Activated T-helper 2 cell treated with anti-CD3 and anti-CD28 coated beads, Interferon-gamma antibody, Interleukin-2, Interleukin-4, amounts not matched to agents 10 μg/mL and 5 μg/mL and 100 μg/mL, durations not matched to agents 14 hours and 24 hours and 36 hours (primary cell): ENCODE measurements at places on chromosomes 1 and 21. TPM values are rescaled to one million over a fixed set of nuclear protein-coding genes. Genes with fewer than 3 reads are reported as not detected.

GRCh38 chr1:42731585-42731984 is 8.5 kb downstream of the CLDN19 start:
- DNase-seq, result no peak

Gene MAP3K6
- total RNA-seq, result 15.8 and 22.0 TPM in 2 replicates

DNA sequence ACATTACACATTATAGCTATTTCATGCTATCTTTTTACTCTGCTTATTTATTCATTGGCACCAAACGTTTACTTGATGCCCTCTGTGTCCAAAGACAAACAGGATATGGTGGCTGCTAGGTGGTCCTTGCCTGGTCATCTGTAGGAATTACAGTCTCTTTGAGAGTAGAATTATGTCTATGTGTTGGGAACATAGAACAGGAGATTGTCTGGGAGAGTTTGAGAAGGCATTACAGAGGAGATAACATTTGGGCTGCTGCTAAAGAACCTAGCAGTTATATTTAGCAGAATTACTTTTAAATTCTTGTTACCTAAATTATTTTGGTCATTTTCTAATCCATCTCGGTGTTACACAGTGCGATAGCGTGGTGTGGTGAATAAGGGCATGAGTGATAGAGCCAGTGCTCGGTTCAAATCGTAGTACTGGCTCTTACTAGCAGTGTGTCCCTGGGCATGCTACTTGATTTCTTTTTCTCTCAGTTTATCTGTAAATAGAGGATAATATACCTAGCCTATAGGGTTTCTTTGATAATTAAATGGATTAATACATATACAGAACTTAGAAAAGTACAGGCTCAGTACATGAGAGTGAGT is 20.5 kb downstream of the RRP15 start:
- no peak for DNase-seq

DNA sequence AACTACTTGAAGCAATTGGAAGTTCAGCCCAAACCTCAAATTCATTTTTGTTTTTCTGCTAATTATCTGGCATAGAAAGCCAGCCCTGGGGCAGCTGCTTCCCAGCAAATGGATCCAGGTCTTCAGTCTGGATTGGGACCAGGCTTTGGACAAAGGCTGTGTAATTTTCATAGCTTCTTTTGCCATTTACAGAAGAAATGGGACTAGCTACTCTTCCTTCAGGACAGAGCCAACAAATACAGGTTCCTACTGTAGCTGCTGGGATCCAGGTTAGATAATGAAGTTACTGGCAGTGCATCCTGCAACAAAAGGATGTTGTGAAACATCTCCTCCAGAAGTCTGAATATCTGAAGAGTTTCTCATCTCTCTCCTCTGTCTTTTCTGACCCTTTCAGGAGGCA is 171.5 kb upstream of the CAMK1G start:
- no peak for DNase-seq

DNA sequence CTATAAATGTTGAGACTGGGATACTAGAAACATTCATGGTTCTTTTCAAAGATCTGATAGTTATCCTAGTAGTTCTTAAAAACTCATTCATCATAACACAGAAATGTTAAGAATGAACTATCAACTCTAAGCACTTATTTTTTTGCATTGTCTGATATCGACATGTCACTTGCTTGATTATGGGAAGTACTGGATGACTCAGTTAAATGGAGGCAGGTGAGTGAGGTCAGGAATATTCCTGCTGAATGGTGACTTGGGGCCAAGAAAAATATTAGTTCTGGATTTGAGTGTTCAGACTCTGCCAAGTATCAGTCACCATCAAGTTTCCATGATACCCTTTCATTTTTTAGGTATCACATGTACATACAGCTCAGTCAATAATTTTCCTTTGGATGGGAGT is 63.6 kb downstream of the NEK7 start:
- no peak for DNase-seq

- no peak for DNase-seq
Measured at GRCh38 chr1:104856518-104856917, 1106.8 kb downstream of the AMY1C start.

GRCh38 chr1:10170239-10170574 is 40.2 kb upstream of the KIF1B start:
- DNase-seq, result peak; percentile 18

GRCh38 chr1:222711319-222712252 is 705 bp downstream of the AIDA start:
- peak; percentile 73 for DNase-seq

DNA sequence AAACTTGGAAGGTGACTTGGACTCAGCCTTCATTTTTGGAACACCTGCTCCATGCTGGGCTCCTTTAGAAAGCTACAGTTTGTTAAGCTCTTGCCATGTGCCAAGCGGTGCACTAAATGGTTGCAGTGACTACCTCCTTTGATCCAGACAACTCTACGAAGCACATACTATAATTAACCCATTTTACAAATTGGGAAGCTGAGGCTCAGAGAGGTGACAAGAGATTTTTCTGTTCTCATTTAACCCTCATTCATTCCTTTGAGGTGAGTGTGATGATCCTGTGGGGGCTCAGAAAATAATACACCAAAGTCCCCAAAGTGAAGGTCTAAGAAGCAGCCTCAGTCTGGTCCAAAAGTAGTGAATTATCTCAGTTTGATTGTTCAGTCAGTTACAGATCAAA is 1.6 kb upstream of the PAQR7 start:
- DNase-seq, result no peak

DNA sequence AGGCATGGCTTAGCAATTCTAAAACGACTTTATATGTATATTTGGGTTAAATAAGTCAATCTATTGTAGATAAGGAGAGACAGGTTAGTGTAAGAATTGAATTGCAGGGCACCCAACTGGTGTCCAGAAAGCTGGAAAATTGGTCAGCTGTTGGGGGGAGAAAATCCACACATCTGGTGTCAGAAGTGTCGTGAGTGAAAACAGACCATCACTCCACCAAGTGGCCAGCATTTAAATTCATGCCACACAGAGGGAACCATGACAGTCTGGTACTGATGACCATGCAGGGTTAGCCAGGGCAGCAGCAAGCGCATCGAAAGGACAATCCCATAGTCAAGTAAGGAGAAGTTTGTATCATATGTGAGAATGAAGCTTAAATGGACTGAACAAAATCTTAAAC is 11.7 kb downstream of the LAX1 start:
- DNase-seq, result no peak

Gene AADACL3
- total RNA-seq, result not detected in 2 replicates

DNA sequence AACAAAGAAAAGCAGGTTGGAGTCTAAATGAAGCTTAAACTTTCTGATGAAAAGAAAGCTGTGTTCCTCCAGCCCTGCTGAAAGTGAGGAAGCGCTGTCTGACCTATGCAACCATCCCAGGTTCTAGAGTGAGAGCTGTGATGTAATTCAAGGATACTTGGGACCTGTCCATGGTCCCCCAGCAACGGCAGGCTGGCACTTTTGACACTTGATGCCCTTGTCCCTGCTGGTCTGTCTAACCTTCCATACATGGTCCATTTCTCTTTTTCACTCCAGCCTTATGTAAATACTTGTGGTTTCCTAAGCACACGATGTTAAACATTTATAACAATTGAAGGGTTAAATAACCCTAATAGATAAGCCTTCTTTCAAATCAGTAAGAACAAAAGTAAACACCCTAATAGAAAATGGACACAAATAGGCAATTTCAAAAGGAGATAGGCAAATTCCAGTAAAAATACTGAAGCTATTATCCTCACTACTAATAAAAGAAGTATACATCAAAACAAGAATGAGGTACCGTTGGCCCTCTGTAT is 17.7 kb upstream of the KDM4A start:
- no peak for DNase-seq

Gene AMY2A
- not detected in 2 replicates for total RNA-seq

DNA sequence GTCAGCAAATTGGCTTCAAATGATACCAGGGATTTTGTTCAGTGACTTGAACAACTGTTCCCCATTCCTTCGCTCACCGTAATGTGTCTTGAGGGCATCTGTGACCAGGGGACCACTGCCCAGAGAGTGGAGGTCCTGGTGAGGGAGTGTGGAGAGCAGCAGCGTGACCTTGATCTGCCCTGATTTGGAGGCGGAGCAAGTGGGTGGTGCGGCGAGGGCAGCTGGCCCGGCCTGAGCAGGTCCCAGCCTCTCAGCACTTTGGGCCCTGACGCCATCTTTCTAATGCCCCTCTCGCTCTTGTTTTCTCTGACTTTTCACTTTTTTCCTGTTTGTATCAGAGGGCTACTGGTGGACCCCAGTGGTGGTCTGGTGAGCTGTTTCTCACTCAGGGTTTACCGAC is 31.1 kb downstream of the DIP2A start:
- no peak for DNase-seq

- no peak for DNase-seq
Measured at GRCh38 chr1:151062741-151063371, 2.7 kb downstream of the MLLT11 start.

Gene FAM72B
- total RNA-seq, result 22.6 and 23.1 TPM in 2 replicates

Gene TDRD5
- total RNA-seq, result not detected in 2 replicates

Gene POLR3C
- 31.6 and 33.4 TPM in 2 replicates for total RNA-seq

Gene AKNAD1
- not detected in 2 replicates for total RNA-seq

DNA sequence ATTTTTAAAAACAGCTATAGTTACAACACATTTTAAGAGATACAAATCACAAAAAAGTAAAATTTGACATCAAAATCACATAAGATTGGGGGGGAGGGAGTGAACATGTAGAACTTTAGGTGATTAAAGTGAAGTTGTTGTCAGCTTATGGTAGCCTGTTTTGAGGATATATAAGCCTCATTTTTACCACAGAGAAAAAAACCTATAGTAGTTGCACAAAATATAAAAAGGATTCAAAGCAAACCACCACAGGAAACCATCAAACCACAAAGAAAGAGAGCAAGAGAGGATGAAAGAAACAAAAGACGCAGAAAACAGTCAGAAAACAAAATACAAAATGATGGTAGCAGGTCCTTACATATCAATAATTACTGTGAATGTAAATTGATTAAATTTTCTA is 291.9 kb upstream of the DEPDC1 start:
- DNase-seq, result no peak

Gene ECE1
- total RNA-seq, result 94.1 and 97.0 TPM in 2 replicates

- DNase-seq, result no peak
Measured at GRCh38 chr1:115313182-115313581, 24.9 kb downstream of the NGF start.

Gene OR2T29
- not detected in 2 replicates for total RNA-seq
